SIG-M5 (cell line): ENCODE measurements at places on chromosomes 5 and 9.
A peak's percentile ranks its signal among the peaks of the same experiment; 100 is the strongest.

DNA sequence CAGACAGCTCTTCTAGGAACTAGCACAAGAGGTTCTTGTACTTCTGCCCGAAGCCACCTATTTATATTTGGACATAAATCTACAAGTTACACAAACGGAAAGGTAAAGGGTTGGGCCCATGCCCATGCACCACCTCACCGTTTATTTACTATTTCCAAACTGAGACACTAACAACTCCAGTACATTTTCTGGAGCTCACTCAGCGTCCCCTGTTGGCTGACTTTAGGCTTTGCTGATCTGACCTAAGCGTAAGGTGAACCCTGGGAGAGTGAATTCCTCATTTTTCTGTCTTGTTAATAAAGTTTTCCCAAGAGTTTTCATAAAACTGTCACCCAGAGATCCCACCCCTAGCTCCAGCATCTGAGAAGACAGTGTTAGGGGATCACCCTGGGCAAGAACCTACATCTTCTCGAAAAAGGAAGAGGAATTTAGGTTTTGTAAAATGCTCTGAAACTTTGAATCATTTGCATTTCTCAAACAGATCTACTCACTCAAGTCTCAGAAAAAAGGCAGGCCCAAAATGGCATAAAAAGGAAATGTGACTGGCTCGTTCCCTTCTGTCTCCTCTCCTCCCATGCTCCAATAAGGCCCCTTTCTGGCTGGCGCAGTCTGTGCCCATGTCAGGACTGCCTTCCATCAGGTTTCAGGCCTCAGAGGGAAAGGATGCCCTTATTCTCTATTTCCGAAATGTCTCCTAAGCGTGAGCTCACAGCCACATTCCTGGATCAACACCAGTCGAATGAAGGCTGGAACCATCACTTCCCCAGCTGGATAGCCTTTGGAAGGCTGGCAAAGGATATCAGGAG is 201.3 kb downstream of the FANCC start:
- DNase-seq, result no peak

- DNase-seq, result no peak
These were observed 92.3 kb upstream of the SPATA31C2 start for GRCh38 chr9:88230612-88231011.

DNA sequence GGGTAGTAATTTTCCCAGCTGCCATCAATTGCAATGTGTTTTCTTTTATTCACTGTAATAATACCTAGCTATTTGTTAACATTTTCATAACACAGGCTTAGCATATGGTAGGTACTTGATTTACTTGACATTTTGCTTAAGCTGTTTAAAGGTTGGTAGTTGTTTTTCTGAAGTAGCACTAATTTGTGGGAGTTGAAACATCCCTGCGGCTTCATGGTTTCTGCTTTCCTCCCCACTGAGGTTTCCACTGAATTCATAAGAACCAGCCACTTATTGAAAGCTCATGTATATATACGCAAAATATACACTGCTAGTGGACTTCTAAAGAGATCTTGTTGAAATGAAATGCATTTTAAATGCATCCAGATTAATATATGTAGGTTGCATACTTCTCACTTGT is 559.9 kb downstream of the TLE4 start:
- no peak for DNase-seq

DNA sequence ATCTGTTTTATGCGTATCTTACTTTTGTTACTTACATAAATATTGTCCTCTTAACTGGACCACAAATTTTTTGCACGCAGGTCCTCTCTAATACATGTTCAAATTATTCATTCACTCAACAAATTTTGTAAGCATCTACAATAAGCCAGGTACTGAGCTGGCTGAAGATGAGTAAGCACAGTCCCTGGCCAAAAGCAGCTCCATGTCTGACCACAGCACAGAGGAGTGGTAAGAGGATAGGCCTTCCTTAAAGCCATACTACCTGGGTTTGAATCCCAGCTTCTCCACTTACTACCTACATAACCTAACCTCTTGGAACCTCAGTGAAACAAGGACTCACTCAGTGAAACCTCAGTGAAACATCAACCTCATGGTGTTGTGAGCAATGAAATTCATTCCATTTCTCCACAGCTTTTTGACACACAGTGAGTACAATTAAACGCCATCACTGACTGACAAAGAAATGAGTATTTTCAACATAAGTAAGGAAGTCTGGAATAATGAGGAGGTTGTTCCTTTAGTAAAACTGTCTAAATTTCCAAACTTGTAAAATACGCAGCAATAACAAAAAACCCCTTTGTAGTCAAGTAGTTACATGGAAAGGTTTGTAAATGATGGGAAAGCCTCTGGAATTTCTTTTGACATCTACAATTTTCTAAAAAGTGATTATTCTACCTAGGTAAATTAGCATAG is 15.0 kb downstream of the PTAR1 start:
- DNase-seq, result no peak

- no peak for DNase-seq
These were observed 81.6 kb downstream of the PPP2R2B start for GRCh38 chr5:146796911-146797310.

DNA sequence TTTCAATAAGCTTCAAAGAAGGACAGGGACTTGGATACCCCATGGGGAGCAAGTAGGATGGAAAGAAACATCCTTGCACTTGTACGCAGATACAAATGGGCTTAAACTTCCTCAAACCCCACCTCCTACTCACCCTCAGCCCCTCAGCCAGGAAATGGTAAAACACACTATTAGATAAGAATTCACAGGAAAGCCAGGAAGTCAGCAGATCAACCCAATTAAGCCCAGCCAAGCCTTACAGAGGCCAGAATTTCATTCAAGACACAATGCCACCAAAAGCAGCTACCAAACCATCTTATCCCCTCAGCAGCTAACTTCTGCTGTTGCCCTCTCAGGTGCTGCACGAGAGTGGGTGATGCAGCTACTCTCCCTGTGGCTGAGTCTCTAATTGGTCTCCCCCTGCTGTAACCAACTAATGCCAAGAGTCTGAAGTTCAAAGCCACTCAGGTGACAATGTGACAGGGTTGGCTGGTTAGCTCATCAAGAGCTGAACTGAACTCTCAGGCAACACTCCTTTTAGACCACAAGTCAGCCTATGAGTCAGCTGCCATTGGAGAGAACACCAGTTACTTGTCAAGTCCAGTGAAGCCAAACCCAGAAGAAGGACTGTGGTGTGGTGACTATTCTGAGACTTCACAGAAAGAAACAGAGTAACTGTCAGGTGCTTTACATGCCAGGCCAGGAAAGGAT is 201.9 kb downstream of the ZNF608 start:
- DNase-seq, result no peak

- no peak for DNase-seq
These were observed 82.9 kb upstream of the ALDH1B1 start for GRCh38 chr9:38309324-38310195.

DNA sequence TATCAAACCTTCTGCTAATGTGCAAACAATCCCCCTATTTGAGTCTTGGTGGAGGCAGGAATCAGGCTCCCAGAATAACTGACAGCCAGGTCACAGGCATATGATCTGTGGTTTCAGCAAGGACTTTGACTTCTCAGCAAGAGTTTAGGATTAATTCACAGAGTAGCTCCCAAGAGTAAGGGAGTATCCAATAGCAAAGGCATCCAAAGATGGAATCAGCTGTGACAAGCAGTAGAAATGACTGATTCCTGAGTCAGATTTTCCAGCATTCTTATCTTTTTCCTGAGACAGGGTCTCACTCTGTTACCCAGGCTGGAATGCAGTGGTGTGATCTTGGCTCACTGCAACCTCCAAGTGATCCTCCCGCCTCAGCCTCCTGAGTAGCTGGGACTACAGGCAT is 108.3 kb downstream of the EPB41L4A start:
- no peak for DNase-seq

- DNase-seq, result no peak
These were observed 51.8 kb downstream of the IRX2 start for GRCh38 chr5:2699686-2700085.

GRCh38 chr5:149489605-149490037 is 61.6 kb downstream of the CSNK1A1 start:
- no peak for DNase-seq

DNA sequence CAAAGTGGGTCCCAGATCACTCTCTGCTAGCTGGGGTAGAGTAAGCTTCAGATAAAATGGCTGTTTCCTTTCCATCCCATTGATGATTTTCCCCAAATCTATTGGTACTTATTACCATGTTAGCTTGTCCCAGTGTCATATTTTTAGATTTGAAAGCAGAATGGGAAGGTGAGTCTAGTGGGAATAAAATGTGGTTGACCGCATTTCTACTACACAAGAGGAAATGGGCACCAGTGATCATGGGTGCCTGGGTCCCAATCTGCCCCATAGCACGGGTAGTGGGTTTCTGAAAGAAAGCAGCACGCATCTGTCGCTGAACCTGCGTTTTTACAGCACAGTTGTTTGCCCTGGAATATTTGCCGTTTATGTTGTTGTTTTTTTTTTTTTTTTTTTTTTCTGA is 20.1 kb downstream of the DAPK1 start:
- DNase-seq, result no peak

DNA sequence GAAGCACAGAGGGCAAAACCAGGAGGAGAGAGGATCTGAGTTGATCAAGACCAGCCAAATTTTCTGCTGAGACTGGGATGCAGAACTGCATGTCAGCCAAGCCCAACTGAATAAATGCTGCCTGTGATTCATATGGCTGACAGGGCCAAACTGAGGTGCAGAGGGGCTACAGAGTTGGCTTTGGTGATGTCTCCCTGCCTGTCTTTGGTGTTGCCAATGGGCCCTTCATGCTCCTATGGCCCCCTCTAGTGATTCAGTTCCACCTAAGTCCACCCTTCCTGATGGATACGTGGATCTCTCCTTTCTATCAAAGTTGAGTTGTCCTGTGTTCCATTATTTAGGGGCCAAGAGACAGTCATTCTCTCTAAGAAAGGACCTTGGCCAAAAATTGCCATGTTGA is 163.6 kb upstream of the TLE4 start:
- DNase-seq, result no peak

DNA sequence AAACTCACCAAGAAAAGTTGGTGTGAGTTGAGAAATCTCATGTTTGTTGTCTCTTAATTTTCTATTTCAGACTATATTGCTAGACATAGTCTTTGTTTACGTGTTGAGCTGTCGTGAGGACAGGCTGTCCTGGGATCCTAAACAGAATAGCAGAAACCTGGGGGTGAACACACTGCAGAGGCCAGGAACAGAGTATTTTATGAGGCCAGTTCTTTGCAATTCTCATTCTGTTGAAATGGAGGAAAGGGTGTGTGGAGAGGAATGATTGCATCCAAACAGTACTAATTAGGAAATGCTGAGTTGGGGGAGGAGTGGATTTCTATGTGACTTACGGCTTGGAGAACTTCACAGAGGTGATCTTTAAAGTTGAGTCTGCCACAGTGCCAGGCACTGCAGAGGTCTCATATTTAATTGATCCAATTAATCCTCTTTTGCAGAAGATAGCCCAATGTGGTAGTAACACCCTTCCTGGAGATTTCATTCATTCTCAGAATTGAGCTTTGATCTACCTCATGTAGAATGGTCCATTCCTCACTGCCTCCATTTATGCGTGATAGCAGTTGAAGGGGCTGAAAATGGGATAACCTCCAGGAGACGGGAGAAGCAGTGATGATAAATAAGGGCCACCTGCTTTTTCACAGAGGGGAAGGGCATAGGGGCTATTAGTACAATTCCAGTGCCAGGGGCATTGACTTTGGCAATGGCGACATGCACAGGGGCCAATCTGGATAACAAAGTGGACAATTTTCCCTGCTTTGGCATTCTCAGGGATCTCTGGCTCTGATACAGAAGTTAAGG is 84.7 kb upstream of the TNFAIP8 start:
- peak; percentile 49 for DNase-seq

DNA sequence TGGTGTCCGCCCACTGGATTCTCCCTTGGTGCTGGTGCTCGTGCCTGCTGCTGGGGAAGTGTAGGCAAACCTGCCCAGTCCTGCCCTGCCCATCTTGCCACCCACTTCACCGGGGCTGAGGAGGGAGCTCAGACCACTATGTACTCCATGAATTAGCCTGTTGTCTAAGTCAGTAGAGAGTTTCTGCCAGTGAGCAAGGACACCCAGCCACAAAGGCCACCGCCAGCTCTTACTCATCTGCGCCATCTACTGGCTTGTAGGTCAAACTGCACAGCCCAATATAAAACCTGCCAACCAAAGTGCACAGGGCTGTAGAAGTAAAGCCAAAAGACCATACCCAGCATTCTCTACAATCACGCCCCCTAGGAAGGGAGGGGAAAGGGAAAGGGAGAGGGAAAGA is 102.3 kb downstream of the GLIS3 start:
- no peak for DNase-seq

DNA sequence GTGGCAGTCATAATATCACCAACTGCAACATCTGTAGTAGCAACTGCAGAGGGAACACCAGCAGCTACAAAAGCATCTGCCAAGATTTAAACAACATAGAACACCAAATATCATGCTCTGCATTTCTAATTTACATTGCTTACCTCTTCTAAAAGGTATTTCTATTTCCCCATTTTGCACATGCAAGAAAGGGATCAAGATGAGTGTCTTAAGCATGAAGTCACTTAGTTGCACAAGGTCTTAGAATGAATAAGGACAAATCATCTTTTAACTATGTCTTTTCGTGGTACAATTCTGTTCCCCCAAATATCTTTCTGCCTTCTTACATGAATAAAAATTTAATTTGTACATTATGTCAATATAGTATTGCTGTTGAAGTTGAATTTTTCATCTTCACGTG is 1746.4 kb downstream of the EFNA5 start:
- DNase-seq, result no peak

DNA sequence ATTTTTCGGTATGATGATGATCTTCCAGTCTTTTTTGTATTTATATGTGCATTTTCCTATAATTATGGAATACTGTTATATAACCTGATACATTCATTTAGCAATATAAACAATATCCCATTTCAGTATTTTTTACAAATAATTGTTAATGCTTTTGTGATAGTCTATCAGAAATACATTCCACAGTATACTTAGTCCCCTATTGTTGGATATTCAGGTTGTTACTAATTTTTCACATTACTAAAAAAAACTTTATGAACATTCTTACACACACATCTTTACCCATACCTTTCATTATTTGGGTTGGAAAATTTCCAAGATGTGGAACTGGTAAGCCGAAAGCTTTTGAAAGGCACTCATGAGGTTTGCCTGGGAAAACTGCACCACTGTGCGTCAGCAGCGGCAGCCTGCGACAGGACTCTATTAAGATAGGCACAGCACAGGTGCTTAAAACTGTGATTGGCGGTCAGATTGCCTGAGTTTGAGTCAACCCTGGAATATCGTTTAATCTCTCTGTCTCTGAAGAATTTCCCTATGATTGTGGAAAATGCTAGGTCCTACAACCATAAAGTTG is 147.5 kb upstream of the ERCC6L2 start:
- no peak for DNase-seq
